ENCODE measurements at places on chromosomes 6 and 20.

- no peak for DNase-seq
Measured at GRCh38 chr6:118862443-118862842, 31.5 kb upstream of the ASF1A start.

DNA sequence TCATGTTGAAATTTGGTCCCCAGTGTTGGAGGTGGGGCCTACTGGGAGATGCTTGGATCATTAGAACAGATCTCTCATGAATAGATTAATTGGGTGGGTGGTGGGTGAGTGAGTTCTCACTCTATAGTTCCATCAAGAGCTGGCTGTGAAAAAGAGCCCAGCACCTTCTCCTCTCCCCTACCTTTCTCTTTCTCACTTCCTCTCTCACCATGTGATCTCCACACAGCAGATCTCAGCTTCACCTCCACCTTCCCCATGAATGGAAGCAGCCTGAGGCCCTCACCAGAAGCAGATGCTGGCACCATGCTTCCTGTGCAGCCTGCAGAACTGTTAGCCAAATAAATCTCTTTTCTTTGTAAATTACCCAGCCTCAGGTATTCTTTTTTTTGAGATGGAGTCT, 12.9 kb upstream of the GMNN start:
- no peak for DNase-seq

DNA sequence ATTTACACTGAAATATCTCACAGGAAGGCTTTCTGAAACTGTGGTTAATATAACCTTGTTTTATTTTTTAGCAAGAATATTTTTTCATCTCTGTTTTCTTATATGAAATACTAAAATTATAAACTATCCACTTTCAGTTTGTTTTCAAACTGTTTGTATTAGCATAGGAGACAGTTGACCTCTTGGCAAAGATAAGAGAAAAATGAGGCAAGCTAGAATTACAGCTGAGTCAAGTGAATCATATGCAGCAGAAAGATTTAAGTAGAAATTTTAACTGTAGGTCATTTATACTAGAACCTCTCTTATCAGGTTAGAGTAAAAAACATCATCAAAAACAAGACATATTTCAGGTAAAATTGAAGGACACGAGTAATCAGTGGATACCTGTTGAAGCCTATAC, 792.6 kb downstream of the PHF3 start:
- no peak for DNase-seq

DNA sequence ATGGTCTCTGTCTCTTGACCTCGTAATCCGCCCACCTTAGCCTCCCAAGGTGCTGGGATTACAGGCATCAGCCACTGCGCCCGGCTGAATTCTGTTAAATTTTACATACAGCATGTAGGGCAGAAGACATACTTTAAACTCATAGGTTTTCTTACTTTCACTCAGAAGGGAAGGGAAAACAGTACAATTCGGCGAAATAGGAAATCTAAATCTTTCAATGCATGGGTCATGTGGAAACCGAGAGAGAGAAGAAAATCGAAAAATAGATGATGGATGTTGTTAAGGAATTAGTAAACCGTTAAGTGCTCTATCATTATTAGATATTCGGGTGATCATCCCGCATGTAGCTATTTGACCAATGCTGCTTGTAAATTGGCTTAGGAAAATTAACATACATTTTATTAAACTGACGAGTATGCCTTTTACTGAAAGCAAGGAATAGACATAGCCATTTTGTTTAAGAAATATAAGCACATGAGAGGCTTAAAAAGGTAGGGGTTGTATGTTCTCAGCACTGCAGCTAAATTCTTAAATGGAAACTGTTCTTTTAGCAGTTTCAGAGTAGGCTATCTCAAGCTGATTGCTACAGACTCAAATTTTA, 164.7 kb upstream of the AGPAT4 start:
- DNase-seq, result no peak

GRCh38 chr20:44414808-44415207, 59.3 kb downstream of the HNF4A start:
- no peak for DNase-seq

DNA sequence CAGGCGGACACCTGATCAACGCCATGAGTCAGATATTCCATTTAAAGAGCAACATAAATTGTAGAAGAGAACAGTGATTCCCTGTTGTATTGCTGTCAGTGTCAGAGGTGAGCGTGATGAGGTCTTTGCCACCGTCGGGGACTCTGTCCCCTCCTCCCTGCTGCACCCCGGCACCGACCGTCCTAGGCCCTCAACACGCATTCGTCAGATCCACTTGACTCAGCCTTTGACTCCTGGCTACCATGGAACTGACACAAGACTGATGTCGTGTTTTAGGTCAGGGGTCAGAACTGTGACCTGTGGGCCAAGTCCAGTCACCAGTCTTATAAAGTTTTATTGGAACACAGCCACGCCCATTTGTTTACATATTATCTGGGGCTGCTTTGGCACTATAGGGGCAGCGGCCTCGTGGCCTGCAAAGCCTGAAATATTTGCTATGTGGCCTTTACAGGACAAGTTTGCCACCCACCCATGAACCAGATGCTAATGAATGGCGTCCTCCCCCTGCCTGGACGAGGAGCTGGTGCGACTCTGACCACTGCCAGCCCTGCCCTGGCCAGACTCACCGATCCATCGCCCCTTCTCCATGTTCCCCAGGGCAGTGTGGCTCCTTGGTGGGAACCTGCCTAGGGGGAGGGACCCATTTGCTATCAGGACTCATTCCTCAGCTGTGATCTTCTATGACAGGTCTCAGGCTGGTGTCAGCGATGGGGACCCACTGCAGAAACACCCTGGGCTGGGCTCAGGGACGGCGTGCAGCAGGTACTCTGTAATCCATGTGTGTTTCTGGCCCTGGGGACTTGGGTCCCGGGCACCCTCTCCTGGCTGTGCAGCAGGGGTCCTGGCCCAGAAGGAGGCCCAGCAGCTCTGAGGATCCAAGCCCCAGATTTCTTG, 37.5 kb upstream of the PHACTR3 start:
- no peak for DNase-seq

DNA sequence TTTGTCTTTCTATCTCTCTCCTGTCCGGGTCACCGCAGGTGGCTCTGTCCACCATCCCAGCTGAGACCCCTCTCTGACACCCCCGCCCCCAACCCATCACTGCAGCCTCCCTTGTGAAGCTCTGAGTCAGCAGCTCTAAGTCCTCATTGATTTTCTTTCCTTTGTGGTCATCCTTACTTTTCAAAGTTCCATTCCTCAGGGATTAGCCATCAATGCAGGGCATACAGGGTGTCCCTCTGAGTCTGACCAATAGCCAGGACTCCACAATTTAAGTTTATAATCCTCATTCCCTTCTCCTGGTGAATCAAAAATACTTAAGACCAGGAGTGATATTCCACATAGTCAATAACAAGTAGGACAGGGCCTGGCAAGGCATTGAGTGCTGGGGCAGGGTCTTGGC, 333.3 kb upstream of the CNR1 start:
- DNase-seq, result no peak

DNA sequence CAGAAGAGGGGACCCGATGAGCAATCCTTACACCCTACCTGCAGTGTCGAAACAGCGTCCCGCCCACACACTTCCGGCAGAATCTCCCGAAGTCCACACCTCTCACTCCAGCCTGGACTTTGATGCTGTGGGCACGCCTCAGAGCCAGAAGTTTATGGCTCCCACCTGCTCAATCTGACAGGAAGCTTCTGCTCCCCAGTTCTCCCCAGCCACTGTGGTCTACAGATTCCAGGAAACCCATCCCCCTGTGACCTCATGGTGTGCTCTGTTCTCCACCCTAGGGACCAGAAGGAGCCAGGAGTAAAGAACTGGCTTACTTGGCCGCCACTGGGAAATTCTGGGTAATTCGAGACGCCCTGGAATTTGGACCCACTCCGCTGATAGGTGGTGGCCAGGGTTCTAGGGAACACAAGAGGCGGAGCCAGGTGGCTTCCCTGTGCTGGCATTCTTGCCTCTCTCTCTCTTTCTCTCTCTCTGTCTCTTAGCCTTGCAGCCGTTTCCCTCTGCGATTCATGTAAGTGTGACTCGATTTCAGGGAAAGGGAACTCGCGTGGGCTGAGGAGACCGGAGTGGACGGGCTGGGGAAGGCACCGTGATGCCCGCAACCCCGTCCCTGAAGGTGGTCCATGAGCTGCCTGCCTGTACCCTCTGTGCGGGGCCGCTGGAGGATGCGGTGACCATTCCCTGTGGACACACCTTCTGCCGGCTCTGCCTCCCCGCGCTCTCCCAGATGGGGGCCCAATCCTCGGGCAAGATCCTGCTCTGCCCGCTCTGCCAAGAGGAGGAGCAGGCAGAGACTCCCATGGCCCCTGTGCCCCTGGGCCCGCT, at the start of gene TRIM15:
Gene TRIM15, plus strand, starts transcription at position 457 of the 828 bp plus-strand sequence. Its CDS starts 139 bp downstream, at position 596.
- no peak for DNase-seq

- DNase-seq, result no peak
Measured at GRCh38 chr6:28349344-28349891, 329 bp upstream of the ZKSCAN3 start.

GRCh38 chr20:20710443-20711315, 1.8 kb downstream of the RALGAPA2 start:
- peak; percentile 93 for DNase-seq

DNA sequence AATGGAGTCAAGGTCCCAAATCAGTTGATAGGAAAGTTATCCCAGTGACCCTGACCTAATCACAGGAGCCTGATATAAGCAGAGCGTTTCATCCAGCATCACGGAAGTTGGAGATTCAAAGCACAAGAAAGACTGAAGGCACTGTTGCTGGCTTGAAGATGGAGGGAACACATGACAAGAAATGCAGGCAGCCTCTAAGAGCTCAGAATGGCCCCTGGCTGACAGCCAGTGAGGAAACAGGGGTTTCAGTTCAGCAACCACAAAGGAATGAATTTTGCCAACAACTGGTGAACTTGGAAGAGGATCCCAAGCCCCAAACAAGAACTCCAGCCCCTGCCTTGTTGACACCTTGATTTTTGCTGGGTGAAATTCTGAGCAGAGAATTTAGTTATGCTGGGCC, 778.5 kb downstream of the MAFB start:
- no peak for DNase-seq

DNA sequence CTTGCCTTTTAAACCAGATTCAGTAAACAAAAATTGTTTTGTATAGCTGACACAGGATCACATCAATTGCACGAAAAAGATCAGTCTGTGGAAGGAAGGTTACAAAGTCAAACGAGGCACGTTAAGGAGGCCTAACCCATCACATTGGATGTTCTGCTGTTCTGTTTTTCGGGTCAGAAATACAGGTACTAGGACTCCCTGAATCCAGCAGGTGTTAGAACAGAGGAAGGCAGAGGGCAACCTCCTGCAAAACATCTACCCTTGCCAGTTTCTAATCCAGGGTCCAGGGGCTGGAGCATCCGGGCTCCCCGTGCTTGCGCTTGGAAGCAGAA, 64.6 kb downstream of the PLG start:
- no peak for DNase-seq

- DNase-seq, result no peak
Measured at GRCh38 chr6:104548297-104548696, 311.4 kb downstream of the HACE1 start.

- DNase-seq, result no peak
Measured at GRCh38 chr6:26067367-26067766, 19.9 kb upstream of the HFE start.

DNA sequence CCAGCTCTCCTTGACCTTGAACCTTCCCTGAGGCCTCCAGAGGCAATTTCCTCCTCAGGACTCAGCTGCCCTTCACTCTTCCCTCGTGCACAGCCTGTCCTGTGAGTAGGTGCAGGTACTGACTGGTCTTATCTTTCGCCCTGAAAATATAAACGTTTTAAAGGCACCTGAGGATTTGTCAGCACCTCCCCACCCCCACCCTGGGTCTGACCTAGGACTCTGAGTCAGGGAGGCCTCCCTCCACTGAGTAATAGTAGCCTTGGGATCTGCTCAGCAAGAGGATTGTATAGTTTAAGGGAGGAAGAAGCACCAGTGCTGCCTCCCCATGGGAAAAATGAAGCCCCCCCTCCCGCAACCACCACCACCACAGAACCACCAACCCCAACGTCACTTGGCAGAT, 54.6 kb downstream of the PPARD start:
- DNase-seq, result no peak

DNA sequence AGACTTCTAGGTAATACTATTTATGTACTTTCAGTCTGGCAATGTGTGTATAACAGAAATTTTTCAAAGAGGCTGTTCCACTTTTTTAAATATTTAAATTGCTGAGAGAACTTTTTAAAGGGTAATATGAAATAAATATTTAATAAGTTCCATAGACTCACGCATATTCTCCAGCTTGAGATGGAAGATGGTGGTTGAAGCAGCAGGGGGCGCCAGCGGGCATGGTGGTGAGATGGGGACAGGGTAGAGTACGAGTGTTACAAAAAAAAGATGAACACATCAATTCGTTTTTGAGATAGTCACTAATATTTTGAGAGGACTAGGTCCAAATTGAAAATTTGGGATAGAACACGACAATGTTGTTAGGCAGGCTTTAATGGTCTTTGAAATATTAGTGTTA, 68.4 kb downstream of the RSPO3 start:
- peak; percentile 43 for DNase-seq

DNA sequence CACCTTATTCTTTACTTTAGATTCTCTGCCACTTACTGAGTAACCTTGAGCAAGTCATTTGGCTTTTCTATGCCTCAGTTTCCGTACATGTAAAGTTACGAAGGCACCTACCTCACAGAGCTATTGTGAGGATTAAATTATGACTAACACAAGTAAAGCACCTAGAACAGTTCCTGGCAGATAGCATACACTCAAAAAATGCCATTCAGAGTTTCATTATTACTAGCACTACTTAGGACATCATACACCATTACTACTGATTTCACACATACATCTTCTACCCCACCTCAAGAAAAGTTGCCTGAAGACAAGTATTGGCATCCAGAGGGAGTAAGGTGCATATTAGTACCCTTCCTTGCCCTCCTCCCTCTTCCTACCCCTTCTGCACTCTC, 107.8 kb downstream of the OGFRL1 start:
- no peak for DNase-seq

- DNase-seq, result no peak
Measured at GRCh38 chr20:57381596-57382503, 9.3 kb upstream of the RBM38 start.

GRCh38 chr6:7812623-7813022, 86.7 kb downstream of the BMP6 start:
- DNase-seq, result no peak

- no peak for DNase-seq
Measured at GRCh38 chr20:46268662-46269061, 39.6 kb downstream of the CDH22 start.

DNA sequence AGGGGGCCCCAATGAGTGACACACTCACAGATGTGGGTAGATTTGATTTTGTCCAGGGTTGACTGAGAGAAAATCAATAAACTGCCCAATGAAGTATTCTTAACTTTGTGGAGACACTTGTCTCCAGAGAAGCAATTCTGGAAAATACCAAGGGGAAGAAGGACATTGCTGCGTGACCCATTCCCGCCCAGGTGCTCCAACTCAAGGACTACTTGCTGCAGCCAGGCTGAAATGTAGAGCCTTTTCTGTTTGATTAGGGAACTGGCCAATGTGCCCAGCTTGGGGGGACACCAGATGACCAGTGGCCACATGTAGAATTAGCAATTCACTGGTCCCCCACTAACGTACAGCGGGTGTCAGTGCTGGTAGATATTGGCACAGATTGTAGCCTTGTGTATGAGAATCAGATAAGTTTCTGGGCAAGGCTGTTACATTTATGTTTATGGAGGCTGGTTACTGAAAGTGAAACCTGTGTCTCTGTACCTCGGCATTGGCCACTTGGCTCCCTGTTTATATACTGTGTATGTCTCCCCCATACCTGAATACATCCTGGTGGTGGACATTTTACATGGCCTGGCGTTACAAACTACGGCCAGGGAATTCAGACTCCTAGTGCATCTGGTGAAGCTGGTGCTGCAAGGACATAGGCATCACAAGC, 32.3 kb downstream of the HDDC2 start:
- DNase-seq, result no peak

Measured in HL-60 (cell line).